Uterus (tissue), 4 donors: ENCODE measurements at places on chromosomes 7 and 10. TPM values are rescaled to one million over a fixed set of nuclear protein-coding genes. Genes with fewer than 3 reads are reported as not detected.

Gene RHOBTB1
- 6.9 TPM for total RNA-seq

- H3K27ac ChIP-seq = no peak overlapping the region
- H3K36me3 ChIP-seq = no peaks in the 10 kb centered on the region
- no peaks in the 10 kb centered on the region for H3K4me1 ChIP-seq
- no peak for DNase-seq
Observed at GRCh38 chr7:117435475-117436043, 8.3 kb upstream of the ASZ1 start.

DNA sequence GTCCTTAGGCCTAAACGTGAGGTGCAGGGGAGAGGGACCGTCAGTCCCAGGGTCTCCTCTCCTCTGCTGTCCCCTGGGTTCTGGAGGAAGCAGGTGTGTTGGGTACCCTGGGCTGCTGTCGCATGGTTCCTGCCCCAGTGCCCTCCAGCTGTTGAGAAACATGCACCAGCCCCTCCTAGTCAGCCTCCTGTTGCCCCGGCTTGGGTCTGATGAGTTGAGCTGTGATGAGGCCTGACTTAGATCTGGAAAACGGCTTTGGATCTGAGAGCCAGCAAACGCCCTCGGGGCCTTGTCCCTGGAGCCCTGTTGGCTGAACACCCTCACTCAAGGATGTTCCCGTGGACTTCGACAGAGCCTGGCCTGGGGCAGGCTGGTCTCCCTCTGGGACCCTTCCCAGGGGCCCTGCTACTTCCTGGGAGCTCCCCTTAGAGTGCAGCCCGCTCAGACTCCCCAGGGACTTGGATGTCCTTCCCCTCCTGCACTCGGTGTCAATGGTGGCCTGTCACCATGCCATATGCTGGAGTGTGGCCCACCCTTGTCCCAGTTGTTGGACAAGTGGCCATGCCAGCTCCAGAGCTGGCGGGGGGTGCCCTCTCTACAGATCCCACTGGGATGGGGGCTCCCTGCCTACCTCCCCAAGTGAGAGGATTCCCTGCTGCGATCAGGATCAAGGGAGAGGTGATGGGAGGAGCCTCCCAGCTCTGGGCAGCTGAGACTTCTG, 12.3 kb downstream of the ZNF316 start:
- H3K27me3 ChIP-seq = no peaks in the 10 kb centered on the region
- no peaks in the 10 kb centered on the region for H3K36me3 ChIP-seq
- H3K27ac ChIP-seq = no peak overlapping the region
- no peak for DNase-seq

Gene CTAGE8
- total RNA-seq = not detected

DNA sequence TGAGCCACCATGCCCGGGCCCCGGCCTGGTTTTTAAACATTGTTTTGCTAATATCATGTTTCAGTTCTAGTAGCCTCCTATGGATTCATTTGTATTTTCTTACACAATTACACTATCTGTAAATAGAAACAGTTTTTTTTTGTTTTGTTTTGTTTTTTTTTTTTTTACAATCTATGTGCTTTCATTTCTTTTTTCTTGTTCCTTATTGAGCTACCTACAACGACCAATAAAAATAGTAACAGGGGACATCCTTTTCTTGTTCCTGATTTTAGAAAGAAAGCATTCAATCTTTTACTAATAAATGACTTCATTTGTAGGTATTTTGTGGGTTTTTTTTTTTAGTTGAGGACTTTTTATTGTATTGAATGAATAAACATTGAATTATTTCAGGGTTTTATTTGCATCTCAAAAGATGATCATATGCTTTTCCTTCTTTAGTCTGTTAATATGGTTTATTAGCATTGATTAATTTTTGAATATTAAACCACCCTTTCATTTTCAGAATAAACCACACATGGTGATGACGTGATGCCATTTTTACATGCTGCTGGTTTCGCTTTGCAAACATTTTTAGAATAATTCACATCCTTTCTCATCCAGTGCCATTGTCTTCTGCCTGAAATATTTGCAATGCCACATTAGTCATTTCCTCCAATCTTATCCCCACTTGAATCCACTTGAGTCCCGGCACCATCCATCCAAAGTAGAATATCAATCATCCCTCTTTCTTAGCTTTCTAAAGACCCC, 18.1 kb upstream of the AKR1E2 start:
- H3K36me3 ChIP-seq = no peaks in the 10 kb centered on the region
- no peaks in the 10 kb centered on the region for H3K27me3 ChIP-seq
- no peak overlapping the region for H3K4me3 ChIP-seq
- H3K4me1 ChIP-seq = no peaks in the 10 kb centered on the region
- DNase-seq = no peak

- H3K4me1 ChIP-seq = no peaks in the 10 kb centered on the region
- no peaks in the 10 kb centered on the region for H3K36me3 ChIP-seq
- no peak overlapping the region for H3K27ac ChIP-seq
- no peak for DNase-seq
Observed at GRCh38 chr7:8015100-8015745, 46.6 kb downstream of the GLCCI1 start.

Gene TLL2
- 0.67 TPM for total RNA-seq

Gene ZNF503
- total RNA-seq = 30.5 TPM

DNA sequence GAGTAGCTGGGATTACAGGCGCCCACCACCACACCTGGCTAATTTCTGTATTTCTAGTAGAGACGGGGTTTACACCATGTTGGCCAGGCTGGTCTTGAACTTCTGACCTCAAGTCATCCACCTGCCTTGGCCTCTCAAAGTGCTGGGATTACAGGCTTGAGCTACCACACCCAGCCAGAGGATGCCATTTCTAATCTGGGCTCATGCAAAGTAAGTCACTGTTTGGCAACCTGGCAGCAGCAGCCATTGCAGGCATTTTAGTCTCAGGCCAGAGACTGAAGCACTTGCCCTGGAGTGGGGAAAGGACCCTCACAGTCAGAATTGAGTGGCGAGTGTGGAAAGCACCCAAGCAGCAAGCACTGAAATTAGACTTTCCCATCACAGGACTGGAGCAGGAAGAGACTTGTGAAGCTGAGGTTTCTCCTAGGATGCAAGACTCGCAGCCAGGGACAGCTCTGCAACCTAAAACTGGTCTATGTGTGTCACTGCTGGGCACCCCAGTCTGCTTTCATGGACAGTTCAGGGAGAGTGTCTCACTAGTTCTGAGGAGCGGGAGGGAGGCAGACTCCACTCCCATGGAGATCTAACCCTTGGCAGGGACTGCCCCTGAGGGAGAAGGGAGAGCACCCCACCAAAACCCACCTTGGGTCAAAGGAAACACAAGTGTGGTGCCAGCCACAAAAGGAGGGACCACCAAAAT, 27.6 kb downstream of the SNX13 start:
- H3K36me3 ChIP-seq = no peaks in the 10 kb centered on the region
- no peaks in the 10 kb centered on the region for H3K27me3 ChIP-seq
- no peak overlapping the region for H3K4me3 ChIP-seq
- no peak for DNase-seq
- H3K27ac ChIP-seq = no peak overlapping the region

DNA sequence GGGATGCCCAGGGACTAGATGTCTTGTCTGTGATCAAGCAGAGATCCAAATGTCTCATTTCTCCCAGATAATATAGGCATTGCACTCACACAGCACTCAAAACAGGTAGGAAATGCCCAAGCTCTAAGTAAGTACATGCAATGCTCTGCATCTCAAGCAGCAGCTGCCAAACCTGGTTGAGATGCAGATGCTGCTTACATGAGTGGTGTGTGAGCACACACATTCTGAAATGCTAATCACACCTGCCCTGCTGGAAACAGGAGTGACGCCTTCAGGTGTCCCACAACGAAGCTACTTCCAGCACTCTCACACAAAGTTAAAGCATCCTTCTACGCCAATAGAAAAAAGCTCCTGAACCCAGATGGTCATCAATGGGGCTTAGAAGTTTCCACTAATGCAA, 132.9 kb downstream of the CALN1 start:
- no peaks in the 10 kb centered on the region for H3K27me3 ChIP-seq
- H3K27ac ChIP-seq = no peak overlapping the region
- H3K4me3 ChIP-seq = no peak overlapping the region
- no peak for DNase-seq
- no peaks in the 10 kb centered on the region for H3K36me3 ChIP-seq
- no peaks in the 10 kb centered on the region for H3K4me1 ChIP-seq

DNA sequence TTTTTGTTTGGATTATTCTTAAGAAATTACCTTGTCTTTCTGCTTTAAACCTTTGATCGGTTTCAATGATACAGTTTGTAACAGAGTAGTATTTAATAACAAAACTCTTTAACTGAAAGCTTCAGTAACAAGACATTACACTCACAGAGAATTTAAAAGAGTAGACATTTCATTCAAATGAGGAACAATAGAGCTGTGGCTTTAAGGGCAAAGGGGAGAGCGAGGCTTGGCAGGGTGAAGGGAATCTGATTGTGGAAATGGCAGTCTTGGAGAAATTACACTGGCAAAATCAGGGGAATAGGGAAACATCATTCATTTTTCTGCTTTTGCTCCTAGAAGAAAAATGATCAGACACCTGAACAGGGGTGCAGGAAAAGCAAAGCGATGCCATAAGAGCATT, 5.1 kb upstream of the HIPK2 start:
- no peak for DNase-seq
- H3K27me3 ChIP-seq = no peaks in the 10 kb centered on the region
- no peaks in the 10 kb centered on the region for H3K4me1 ChIP-seq
- no peaks in the 10 kb centered on the region for H3K36me3 ChIP-seq
- H3K27ac ChIP-seq = no peak overlapping the region

- no peak overlapping the region for H3K27ac ChIP-seq
- H3K4me3 ChIP-seq = no peak overlapping the region
- no peak for DNase-seq
- H3K27me3 ChIP-seq = no peaks in the 10 kb centered on the region
- H3K4me1 ChIP-seq = no peaks in the 10 kb centered on the region
- H3K36me3 ChIP-seq = no peaks in the 10 kb centered on the region
Observed at GRCh38 chr7:22350466-22351328, 6.3 kb downstream of the RAPGEF5 start.

- no peak for DNase-seq
- no peaks in the 10 kb centered on the region for H3K36me3 ChIP-seq
- H3K27ac ChIP-seq = peak overlapping the region; percentile 95
- H3K4me1 ChIP-seq = no peaks in the 10 kb centered on the region
- H3K27me3 ChIP-seq = no peaks in the 10 kb centered on the region
Observed at GRCh38 chr7:16419859-16420258, 1.5 kb downstream of the CRPPA start.

- peak overlapping the region; percentile 89 for H3K27ac ChIP-seq
- no peaks in the 10 kb centered on the region for H3K36me3 ChIP-seq
- no peaks in the 10 kb centered on the region for H3K4me1 ChIP-seq
- no peak overlapping the region for H3K4me3 ChIP-seq
Observed at GRCh38 chr7:87216701-87217508, 2.6 kb downstream of the TMEM243 start.

DNA sequence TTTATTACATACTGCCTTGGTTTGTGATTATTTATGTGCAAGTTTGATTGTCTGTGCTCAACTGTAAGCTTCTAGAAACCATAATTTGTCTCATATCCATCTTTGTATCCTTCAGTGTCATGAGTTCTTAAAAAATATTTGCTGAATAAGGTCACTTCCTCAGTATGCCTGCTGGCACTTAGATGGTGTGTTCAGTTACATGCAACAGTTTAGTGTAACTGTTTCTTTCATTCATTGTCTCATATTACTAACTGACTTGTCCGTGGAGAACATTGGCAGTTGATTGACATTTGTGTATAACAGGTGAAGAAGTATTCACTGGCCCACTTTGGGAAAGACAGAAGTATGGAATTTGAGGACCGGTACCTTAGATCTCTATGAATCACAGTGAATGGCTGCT, 236.9 kb downstream of the PRKG1 start:
- no peaks in the 10 kb centered on the region for H3K4me1 ChIP-seq
- H3K27ac ChIP-seq = no peak overlapping the region
- DNase-seq = no peak

- H3K36me3 ChIP-seq = no peaks in the 10 kb centered on the region
- DNase-seq = no peak
- no peaks in the 10 kb centered on the region for H3K27me3 ChIP-seq
Observed at GRCh38 chr10:46050941-46051623, 5.0 kb upstream of the MSMB start.

Gene GAD2
- total RNA-seq = not detected
